ENCODE measurements at places on chromosomes 7 and 10.

GRCh38 chr7:112112822-112113255 lies 93.4 kb downstream of the DOCK4 start:
- DNase-seq = no peak

- DNase-seq = no peak
Measured at GRCh38 chr7:124856299-124856888, 73.2 kb downstream of the POT1 start.

GRCh38 chr7:140722254-140722653 lies 25.7 kb downstream of the NDUFB2 start:
- no peak for DNase-seq

DNA sequence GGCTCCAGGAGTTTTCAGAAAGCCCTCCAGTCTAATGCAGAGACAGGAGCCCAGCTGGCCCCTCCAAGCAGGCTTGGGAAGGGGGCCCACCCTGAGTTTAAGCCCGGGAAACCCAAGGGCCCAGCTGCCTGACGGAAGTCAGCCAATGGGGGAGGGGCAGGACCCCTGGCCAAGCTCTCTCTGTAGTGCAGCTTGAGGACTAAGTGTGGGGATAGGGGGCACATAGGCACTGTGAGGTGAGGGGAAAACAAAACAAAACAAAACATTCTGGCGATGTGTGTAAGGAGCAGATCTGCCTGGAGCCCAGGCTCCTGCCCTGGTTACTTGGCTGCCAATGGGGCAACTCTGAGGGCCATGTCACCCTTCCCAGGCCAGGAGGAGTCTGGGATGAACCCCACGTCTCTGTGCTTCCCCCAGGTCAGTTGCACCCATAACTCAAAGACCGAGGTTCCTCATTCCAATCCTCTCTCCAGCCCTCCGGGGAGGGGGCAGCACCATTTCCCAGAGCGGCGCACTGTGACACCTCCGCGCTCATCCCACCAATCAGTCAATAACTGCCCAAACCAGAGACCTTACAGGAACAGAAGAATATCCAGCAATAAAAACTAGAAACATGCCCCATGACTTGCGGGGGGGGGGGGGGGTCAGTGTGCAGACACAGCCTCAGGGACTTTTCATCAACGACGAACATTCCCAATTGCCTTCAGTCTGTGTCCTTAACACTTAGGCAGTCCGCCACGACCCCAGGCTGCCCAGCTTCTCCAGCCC lies 1.7 kb downstream of the CXCL12 start:
- no peak for DNase-seq

GRCh38 chr10:29713450-29713849 lies 78.7 kb upstream of the SVIL start:
- no peak for DNase-seq

DNA sequence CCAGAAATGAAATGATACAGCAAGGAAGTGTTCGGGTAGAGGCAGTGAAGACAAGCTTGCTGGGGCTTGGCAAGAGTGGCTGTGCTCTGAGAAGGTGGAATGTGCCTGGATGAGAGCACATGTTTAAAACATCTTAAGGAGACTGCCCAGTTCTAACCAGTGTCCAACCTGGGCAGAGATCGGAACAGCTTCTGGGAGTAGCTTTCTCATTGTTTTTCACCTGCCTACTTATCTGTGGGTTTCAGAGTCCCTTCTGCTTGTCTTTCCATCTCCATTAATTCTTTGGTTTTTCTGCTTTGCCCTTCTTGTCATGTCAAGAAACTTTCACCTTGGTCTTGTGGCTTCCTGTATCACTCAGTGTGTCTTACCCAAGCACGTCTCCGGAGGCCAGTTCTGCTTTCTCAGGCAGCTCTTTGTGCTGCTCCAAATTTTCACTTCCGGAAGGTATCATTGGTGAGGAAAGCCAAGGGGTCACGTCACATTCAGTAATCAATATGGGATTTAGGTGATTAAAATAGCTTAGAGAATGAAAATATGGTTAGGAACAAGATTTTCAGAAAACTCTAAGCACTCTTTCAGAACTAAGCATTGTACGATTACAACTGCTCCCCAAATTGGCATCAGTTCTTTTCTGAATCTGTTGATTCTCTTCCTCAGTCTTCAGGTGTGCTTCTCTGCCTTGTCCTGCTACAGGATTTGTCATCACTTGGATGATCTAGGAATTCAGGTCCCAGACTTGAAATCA lies 5.5 kb upstream of the LAMB4 start:
- no peak for DNase-seq

GRCh38 chr7:117424090-117424829 lies 3.0 kb downstream of the ASZ1 start:
- DNase-seq = no peak

DNA sequence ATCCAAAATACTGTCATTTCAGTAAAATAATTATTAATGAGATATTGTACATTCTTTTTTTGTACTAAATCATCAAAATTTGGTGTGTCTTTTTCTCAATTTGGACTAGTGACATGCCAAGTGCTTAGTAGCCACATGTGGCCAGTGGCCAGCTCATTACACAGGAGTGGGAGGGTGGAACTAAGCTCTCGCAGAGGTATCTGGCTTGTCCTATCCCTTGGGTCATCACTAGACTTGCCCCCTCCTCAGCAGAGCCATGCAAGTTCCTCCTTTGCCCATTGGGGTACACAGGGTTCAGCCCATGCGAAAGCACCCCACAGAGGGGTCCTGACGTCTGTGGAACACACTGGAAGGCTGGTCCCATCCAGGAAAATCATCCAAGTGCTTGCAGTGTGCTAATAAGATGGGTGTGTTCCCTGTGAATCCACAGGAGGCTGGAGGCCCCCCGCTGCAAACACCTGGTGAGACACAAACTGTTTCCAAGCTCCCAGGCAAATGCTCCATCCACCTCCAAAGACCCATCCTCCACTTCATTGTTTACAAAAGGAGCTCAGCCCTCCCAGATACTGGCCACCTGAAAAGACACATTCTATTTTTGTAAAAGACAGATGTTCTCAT lies 1.3 kb downstream of the ARHGAP22 start:
- no peak for DNase-seq

- DNase-seq = peak; percentile 49
Measured at GRCh38 chr10:23293145-23293724, 51.4 kb downstream of the C10orf67 start.

DNA sequence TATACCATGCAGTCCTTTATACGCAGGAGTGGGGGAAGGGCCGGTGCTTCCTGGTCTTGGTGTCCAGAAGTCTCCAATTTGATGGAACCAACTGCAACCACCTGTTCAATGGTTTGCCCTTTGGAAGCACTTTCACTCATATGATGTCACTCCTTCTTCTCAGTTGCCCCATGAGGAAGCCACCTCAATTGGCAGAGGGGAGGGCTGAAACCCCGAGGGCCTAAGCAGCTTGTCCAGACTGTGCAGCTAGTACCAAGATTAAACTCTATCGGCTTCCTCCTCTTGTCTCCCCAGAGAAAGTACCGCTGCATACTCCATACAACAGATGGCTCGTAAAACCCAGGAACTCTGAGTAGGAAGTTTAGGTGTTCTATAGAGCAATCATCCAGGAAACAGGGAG lies 789.4 kb downstream of the TYW1 start:
- DNase-seq = no peak

- DNase-seq = no peak
Measured at GRCh38 chr10:26269754-26270153, 53.2 kb downstream of the GAD2 start.

GRCh38 chr10:119401671-119402395 lies 140.7 kb downstream of the RGS10 start:
- DNase-seq = no peak

DNA sequence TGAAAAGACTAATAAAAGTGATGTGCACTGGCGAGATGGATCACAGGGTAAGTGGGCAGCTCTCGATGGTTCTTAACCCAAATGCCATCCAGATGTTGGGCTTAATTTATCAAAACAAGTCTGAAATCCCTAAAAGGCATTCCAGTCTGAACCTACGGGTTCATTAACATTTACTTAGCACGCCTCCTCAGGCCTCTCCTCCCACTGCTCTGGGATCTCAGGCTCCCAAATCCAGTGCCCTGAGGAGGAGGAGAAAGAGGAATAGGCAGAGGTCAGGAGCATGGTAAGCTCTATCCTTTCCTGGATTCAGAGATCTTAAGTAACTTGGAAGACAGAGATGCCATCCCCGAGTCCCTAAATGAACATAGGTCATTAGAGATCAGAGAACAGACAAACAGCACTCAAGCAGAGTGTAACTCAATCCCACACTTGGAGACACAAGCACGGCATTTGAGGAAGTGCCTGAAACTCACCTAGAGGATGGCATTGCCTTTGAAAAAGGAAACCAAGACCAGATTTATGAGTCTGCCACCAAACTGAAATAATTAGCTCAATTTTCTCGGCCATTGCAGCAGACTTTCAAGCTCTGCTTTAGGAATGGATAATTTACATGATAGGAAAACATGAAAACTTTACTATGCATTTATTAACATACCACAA lies 140.9 kb downstream of the CXCL12 start:
- DNase-seq = no peak

GRCh38 chr10:1893941-1894340 lies 156.6 kb upstream of the ADARB2 start:
- DNase-seq = no peak

DNA sequence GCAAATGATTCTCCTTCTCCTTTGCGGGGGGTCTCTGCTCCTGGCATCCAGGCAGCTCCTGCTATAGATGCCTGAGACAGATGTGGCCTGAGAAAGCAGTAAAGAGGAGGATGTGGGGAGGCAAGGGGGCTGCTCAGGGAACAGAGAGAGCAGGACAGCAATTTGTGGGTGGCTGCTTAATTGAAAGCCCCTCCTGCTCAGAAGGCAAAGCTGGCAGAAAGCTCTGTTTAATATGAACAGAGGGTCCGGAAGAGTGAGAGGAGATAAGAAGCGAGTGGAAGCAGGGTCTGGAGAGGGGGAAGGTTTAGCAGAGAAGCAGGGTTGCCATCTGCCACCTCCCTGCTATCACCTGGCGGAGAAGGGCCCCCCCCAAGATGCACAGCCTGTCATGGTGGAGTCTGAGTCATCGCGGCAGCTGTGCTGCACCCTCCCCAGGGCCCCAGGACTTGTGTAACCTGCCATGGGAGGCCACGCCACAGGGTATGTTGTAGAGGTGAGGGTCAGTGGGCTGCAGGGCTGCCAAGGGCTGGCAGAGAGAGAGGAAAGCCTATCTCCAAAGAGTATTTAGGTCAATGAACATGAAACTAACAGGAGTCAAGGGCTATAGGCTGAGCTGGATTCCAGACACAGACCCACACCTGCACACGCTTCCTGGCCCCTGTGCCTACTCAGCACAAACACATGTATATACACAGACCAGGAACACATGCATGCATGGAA lies 1109.8 kb upstream of the AUTS2 start:
- DNase-seq = no peak

- DNase-seq = no peak
Measured at GRCh38 chr7:51031216-51031615, 248.5 kb upstream of the GRB10 start.

DNA sequence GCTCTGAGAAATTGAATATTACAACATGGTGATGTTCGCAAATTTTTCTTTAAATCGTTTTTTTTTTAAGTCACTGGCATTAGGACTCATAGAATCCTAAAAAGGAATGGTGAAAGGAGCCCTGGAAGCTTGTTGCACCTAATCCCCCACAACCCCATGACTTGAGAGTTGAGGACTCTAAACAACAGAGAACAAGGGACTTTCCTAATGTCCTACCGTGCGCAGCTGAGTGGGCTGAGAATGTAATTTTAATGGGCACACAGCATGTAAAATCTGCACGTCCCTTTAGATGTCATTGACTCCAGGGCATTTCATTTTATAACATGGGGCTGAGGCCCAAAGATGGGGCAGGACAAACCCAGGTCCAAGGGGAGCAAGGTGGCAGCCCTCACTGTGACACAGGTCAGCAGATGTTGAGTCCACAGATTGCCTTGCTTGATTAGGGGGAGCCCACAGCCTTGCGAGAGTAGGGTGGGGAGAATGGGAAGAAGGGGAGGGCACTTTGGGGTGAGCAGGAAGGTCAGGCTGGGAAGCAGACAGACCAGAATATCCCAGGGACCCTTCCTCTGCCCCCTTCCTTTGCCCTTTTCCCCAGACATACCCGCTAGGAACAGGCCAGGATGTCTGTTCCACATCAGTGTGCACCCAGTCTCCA lies 208.4 kb upstream of the ZMIZ1 start:
- no peak for DNase-seq

GRCh38 chr10:48556065-48556464 lies 48.8 kb downstream of the ARHGAP22 start:
- no peak for DNase-seq

GRCh38 chr10:70298393-70298792 lies 14.6 kb upstream of the NPFFR1 start:
- no peak for DNase-seq

DNA sequence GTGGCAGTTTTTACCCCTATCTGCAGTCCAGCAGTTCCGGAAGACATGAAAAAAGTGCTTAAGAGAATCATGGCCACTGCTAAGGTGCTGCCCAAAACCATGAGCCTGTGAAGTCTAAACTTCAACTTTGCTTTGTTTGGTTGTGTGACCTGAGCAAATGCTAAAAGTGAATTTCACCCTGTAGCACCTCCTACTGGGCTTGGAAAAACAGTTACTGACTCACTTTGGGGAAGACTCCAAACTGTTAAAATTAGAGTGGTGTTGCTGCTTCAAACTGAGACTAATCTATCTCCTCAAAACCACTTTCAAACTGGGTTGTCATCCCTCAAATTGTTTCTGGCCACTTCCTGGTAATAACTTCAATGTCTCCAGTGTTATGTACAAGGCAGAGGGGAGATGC lies 21.3 kb downstream of the MKX start:
- DNase-seq = no peak

DNA sequence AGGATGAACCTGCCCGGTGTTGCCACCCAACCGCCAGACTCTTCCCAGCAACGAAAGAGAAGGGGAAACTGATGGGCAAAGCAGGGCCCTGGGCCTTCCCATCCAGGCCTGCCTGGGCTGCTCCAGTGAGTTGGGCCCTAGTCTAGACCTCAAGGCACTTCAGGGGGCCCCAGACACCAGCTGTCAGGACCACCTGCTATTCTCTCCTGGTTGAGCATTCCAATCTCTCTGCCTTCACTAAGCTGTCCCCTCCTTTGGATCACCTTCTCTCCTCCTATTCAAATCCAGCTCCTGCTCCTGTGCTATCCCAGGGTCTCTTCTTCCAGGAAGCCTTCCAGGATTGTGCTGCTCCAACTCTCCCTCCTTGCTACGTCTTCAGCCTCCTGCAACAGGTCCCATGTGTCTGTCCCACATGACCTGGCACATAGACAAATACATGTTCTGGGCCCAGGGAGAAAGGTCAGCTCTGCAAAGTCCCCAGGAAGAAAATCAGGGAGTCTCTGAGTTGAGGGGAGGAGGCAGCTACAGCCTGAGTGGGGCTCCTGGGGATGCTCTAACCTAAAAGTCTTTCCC lies 3.1 kb downstream of the STX1A start:
- no peak for DNase-seq

DNA sequence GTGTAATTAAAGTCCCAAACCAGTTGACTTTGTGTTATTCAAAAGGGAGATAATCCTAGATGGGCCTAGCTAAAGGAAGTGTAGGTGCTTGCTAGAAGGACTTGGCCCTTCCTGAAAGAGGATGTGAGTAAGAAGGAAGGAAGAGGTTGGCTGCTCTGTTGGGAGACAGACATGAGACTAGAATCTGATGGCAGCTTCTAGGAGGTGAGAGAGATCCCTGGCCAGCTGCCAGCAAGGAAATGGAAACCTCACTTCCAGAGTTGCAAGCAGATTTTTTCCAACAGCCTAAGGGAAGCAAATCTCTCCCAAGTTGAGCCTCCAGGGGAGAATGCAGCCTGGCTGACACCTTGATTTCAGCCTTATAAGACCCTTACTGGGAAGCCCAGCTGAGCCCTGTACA lies 368.4 kb upstream of the ZMIZ1 start:
- no peak for DNase-seq
